ENCODE measurements at places on chromosomes 16 and 17.
A peak's percentile ranks its signal among the peaks of the same experiment; 100 is the strongest.

DNA sequence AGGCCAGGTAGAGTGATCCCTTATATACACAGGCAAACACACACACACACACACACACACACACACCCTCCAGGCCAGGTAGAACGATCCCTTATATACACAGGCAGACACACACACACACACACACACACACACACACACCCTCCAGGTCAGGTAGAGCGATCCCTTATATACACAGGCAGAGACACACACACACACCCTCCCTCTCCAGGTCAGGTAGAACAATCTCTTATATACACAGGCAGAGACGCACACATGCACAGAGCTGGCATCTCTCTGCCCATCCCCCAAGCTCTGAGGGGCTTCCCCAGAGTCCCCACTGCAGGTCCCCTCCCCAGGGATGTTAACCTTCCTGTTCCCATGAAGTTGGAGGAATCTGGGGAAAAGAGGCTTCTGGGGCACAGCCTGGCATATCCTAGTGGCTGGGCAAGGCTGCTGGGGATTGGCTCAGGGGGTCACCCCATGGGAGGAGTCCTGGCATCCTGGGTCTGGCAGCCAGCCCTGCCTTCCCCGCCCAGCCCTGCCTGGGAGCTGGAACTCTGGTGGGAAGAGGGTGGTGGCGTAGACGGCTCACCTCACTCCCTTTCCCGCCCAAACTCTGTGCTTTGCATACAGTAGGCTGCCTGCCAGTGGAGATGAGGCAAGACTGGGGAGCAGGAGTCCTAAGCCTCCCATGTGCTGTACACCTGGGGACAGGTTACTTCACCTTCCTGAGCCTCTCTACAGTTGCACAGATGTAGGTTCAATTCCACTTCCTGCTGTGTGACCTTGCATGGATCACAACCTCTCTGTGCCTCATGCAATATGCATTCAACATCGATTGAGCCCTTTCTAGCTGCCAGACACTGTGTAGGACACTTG, 41.8 kb downstream of the TEKT5 start:
- DNase-seq = no peak

DNA sequence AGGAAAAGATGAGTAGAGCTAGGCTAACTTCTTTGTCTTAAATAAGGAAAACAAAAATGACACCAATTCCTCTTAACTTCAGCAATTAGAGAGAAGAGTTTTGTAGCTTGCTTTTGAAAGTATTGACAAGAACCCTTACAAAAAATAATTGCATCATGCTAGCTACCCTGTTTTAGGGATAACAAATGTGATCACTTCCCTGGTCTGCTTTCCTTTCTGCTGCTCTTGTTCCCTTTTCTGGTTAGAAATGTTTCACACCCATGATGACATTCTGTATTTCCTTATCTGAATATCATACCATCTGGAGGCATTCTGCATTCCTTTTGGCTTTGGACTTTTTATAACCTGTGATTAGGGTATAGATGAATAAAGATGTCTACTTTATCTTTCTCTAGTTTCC, 9.9 kb upstream of the SMIM36 start:
- DNase-seq = no peak

- no peak for DNase-seq
These were observed 137.4 kb downstream of the NPIPB5 start for GRCh38 chr16:22648141-22648540.

DNA sequence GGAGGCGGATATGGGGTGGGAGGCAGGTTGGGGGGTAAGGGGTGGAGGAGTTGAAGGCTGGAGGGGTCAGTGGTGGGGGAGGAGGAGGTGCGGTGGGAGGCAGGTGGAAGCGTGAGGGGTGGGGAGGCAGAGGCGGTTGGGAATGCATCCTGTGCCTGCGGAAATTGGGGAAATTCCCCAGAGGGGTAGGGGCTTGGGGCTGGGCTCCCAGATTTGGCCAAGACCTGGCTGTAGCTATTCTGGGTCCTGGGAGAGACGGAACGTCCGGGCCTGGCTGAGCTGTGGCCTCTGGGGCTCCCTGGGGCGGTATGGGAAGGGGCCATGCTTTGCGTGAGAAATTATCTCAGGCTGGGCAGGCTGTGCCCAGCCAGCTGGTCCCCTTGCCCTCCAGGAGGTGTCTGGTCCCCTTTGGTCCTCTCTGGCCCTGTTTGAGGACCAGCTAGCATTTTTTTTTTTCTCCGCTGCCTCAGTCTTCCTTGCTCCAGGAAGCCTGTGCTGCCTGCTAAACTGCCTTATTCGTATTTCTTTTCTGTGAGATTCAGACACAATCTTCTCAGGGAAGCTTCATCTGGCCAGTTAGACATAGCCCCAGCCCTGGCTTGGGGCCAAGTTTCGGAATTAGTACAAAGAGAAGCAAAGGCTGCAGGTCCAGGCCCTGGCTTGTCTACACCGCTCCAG, 7.3 kb upstream of the TRPV2 start:
- no peak for DNase-seq

- no peak for DNase-seq
These were observed 390.2 kb downstream of the SEC14L1 start for GRCh38 chr17:77531002-77531401.

DNA sequence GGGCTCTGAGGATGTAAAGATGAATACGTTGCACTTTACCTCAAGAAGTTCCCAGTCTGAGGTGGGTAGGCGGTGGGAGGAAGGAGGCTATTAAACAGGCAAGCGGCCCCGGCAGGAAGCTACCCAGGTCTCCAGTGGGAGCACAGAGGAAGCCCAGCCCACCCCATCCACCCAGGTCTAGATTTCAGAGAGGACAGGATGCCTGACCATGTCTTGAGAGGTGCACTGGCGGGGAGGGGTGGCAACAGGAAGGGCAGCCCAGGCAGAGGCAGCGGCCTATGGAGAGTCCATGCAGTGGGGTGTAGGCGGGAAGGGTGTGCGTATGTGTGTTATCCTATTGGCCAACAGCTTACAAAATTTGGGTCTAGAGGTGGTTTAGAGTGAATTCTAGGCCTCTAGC, 13.9 kb downstream of the SARM1 start:
- no peak for DNase-seq

- no peak for DNase-seq
These were observed 189.5 kb upstream of the GSE1 start for GRCh38 chr16:85423631-85424030.

GRCh38 chr16:66361604-66362135, 4.8 kb upstream of the CDH5 start:
- DNase-seq = no peak

- DNase-seq = no peak
These were observed 159.9 kb downstream of the AXIN2 start for GRCh38 chr17:65401561-65401960.

DNA sequence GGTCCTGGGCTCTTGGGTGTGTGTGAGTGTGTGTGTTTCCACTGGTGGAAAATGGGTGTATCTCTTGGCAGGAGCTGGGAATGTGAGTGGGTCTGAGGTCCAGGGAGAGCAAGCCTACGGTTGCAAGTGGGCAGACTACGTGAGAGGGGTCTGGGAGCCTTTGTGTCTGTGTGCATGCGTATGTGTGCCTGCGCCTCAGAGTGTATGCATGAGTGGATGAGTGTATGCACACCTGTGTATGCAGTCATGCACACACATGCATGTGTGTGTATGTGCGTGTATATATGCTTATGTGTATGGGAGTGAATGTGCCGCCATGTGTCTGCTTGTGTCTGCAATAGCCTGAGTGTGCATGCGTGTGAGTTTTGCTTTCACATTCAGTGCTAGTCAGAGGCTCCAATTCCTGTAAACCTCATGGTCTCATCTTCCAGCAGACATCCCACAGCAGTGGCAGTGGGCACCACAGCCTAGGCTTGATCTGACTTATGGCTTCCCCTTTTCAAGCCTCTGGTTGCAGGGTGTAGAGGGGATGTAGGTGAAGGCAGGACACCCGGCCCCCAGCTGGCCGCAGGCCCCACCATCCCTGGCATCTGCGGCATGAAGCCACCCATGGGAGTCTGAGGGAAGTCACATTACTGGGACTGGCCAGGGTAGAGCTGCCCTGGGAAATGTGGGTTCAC, 19.7 kb upstream of the RMI2 start:
- DNase-seq = no peak

DNA sequence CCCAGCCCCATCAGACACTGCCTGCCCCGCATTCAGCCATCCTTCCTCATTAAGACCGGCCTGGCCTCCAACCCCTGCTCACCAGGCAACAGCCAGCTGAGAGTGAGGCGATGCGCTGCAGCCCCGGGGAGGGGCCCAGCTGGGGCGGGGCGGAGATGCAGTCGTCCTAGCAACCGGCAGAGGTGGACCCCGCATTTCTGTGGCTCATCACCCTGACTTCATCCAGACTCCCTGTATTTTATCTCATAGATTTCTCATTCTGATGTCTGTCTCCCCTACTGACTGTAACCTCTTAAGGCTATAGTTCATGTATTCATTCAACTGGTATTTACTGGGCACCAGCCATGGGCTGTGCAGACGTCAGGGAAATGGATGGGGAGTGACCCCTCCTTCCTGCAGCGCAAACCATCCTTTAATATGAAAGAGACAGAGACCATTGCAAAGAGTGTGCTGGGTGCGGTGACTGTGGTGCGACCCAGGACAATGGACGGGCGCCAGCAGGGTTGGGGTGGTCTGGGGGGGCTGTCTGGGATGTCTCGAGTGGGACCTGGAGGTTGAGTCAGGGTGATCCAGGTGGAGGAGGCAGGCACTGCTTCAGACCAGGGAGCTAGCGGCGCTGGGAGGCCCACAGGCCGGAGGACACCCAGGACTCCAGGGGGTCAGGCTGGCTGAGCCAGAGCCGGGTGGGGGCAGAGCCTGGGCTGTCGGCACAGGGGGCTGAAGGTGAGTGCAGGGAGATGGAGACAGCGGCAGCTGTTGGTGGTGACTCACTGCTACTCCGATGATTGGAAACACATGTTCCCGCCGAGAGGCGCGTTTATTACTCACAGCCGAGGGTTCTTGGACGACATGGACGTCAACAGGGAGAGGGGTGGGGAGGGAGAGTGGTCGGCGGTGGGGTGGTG, 10.5 kb upstream of the TIMP2 start:
- no peak for DNase-seq

- no peak for DNase-seq
These were observed 126.1 kb downstream of the SEC14L1 start for GRCh38 chr17:77266891-77267341.

GRCh38 chr17:74454197-74455024, 12.0 kb upstream of the CD300A start:
- DNase-seq = no peak

GRCh38 chr16:17469011-17469740, 1.6 kb downstream of the XYLT1 start:
- DNase-seq = no peak

- no peak for DNase-seq
These were observed 3.6 kb downstream of the SOST start for GRCh38 chr17:43754947-43755346.

DNA sequence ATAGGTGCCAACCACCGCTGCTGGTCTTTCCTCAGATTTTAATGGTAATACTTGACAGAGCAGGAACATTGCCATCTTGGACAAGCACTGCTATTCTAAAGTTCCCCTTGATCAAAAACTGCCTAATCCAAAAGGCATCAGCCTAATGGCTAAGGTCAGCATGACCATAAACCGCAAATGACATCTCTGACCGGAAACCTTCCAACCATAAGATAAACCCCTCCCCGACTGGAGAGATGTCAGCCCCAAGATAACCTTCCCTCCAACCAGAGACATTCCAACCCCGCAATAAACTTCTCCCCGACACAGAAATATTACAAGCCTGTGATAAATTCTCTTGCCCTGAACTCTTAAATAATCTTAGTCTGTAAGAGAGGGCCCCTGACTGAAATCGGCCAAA, 7.4 kb upstream of the DHX40 start:
- no peak for DNase-seq

GRCh38 chr16:11004351-11004750, 60.0 kb downstream of the CLEC16A start:
- no peak for DNase-seq

GRCh38 chr16:51041546-51041945, 109.5 kb downstream of the SALL1 start:
- DNase-seq = no peak

GRCh38 chr17:5249615-5250014, 15.0 kb upstream of the SCIMP start:
- DNase-seq = peak; percentile 40

- no peak for DNase-seq
These were observed 2.3 kb upstream of the CCDC182 start for GRCh38 chr17:57747221-57748017.

DNA sequence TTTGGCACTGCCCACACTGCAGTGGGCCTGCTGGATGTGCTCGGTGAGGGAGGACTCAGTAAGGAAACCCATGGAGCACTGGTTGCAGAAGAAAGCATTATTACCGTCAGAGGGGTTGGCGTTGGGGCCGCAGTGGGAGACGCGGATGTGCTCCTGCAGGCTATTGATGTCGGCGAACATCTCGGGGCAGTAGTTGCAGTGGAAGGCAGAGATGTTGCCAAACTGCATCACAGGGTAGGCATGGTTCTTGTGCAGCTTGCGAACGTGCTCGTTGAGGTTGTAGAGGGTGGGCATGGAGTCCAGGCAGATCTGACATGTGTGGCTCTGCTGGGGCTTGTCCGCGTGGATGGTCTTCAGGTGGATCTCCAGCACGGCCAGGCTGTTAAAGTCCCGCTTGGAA, 218.4 kb downstream of the ZNF423 start:
- no peak for DNase-seq

DNA sequence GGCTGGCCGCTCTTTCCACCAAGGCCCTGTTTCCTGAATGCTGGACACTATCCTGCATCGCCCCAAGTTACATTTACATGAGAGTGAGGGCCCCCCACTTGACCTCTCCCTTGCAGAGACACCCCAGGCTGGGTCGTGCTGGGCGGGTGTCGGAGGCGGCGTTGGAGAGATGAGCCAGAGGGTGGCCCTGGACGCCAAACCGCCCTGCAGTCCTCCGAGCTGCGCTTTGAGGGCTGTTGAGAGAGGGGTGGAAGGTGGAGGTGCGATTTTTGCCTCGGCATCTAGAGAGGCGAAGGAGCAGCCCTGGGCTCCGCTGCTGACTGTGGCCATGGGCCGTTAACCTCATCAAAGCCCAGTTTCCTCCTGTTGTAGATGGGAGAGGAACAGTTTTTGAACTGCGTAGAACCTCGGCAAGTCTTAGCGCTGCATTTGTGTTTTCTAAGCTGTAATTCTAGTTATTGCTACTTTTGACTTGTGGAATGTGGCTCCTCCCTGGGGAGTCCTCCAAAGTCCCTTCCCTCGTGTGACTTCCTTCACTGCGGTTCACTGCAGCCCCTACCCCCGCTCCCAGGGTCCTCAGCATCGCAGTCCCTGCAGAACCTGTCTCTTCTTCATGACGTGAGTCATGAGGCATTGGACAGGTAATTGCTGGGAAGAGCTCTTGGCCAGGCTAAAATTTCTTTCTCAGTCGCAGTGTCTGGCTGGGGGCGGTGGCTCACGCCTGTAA, 986 bp upstream of the ELOB start:
- DNase-seq = no peak

DNA sequence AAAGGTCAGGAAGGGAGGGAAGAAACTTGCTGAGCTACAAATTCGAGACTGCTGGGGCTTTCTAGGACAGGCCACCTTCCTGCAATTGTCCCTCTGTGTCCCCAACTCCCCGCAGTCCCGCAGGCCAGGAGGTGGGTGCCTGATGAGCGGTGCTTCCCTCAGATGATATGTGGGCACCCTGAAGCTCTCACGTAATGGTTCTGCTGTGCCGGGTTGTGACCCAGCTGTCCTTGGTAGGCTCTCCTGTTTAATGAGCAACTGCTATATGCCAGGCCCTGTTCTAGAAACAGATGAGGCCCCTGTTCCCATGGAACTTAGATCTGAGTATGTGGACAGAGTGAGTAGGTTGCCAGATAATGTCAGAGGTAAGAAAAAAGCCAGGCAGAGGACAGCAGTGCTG, 22.0 kb upstream of the MYO15B start:
- DNase-seq = no peak

- no peak for DNase-seq
These were observed 408 bp downstream of the LMF1 start for GRCh38 chr16:970386-970765.

- DNase-seq = no peak
These were observed 63.8 kb downstream of the GSG1L start for GRCh38 chr16:27999687-28000086.

Measured in stimulated activated CD8-positive, alpha-beta memory T cell treated with anti-CD3 and anti-CD28 coated beads, Interleukin-15, amount 100 ng/mL, for 4 hours (primary cell).